ENCODE measurements at places on chromosomes 7 and 10.

DNA sequence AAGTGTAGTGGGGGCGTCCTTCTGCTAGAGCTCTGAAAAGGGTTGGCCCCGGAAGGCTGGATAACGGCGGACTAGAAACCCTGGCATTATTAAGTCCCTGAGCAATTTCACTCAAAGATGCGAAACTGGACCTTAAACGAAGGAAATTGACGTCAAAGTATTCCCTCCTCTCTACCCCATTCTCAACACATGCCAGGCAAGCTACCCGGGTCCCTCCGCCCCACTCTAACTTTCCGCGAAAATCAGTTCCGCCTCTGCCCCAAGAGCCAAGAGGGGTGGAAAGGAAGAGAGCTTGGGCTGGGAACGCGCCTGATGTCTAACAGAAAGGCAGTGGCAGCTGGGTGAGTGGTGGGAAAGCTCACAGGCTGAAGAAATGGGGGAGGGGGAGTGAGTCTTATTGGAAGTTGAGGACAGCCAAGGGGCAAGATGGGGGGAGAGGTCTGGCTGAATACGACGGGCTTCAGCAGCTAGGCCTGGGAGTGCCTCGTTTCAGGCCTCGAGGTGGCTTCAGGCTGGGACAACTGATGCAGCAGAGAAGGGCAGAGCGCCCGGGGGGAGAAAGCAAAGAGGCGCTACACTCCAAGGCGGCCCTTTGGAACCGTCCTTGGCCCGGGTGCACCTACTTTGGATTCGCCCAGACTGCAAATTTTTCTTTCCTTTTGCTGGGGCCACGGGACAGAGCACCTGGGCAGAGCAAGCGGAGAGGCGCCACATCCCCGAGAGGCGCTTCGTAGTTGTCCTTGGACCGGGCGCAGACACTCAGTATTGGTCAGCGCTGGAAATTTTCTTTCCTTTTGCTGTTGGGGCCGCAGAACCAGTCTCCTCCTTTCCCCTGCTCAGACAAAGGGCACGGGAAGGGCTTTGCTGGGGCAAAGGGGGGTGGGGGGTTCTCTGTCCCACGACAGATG, 2.0 kb upstream of the FEZF1 start:
- DNase-seq, result peak; percentile 79

DNA sequence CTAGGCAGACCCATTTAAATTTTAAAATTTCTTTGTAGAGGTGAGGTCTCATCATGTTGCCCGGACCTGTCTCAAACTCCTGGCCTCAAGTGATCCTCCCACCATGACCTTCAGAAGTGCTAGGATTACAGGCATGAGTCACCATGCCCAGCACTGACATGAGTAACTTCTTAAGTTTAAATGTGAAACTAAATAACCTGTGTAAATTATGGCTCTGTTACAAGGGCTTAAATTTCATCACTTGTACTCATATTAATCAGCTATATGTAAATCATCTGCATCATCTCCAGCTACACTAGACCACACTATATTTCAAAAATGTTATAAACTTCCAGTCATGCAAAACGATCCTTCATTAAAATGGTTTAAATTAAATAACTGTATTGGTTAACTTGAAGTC, 56.1 kb downstream of the ATAD1 start:
- no peak for DNase-seq

GRCh38 chr7:9036080-9036479, 602.7 kb downstream of the NXPH1 start:
- DNase-seq, result no peak

GRCh38 chr10:79386637-79387465, 39.6 kb downstream of the PPIF start:
- peak; percentile 48 for DNase-seq

DNA sequence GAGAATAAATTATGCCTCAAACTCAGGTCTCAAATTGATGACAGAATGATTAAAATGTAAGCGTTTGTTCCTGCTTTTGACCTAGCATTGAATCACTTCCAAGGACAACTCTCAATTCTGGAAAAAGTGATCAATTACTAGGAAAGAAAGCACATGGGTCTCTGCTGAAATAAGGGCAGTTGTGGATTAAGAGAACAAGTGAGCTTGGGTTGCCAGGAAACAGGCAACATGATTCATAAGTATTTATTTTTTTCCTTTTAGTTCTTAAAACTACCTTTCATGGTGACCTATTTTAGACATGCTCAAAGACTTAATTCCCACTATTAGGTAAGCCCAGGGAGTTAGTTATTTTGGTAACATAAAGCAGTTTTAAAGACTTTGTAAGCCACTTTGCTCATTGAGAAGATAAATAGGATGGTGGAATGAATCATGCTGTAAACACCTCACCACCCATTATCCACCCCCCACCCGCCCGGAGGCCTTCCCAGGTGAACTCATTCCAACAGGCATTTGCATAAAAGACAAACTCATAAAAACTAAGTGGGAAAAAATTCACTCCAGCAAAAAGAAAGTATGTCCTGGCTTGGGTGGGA, 728.3 kb downstream of the SORCS1 start:
- DNase-seq, result no peak

- DNase-seq, result no peak
Observed at GRCh38 chr7:24591152-24591551, 17.9 kb downstream of the PALS2 start.

- DNase-seq, result no peak
Observed at GRCh38 chr10:59562126-59562525, 147.5 kb downstream of the SLC16A9 start.

DNA sequence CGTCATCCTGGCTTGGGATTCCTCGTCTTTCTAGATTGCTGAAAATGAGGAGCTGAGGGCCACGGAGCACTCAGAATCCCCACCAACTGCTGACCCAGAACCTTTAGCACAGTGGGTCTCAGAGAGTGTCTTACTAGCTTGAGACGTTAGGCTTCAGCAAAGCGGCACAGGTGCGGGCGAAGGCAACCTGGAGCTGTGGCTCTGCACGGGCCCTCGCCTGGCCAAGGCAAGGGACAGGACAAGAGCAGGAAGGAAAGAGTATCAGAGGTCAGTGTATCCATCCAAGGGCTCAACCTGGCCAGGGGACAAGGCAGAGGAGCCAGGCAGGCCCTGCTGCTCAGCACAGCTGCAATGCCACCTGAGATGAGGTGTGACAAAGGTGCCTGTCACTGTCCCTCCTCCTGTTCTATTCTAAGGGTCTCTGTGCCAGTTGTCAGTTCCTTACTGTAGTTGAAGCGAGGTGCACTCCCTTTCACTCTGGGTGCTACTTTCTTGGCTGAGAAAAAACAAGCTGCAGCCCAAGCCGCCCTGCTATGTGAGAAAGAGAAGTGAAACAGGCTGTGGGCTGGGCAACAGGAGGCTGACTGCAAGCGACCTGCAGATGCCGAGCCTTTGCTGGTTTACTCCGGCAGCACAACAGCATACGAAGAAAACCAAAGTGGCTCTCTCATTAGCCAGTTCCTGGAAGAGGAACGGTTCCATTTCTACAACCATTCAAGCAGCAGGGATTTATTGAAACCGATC, 33.3 kb upstream of the KDM7A start:
- DNase-seq, result no peak

DNA sequence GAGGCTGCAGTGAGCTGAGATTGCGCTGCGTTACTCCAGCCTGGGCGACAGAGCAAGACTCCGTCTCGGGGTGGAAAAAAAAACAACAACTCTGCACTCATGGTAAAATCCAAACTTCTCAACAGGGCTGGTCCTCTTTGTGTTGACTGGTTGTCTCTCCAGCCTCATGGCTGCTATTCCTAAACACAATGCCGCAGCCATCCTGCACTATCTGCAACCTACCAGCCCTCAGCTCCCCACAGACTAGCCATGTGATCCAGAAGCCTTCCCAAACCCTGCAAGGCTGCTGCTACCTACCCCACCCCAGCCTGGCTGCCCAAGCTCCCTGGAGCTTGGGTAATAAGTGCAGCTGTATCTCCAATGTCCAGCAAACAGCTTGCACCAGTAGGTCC, 11.7 kb downstream of the ZYX start:
- no peak for DNase-seq

DNA sequence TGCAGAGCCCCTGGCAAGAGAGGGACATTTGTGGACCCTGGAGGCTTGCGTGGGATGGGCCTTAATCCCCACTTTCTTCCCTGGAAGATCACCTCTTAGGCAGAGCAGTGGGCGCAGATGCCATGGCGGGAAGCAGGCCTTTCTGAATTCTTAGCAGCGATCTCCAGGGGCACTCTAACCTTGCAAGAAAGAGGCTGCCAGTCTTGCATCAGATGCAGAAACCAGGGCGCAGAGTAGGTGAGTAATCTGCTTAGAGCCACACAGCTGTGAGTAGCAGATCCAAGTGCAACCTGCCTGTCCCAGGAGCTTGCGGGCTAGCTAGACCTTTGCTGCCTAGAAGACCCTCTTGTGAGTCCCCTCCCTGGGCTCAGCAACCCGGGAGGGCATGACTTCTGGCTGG, 40.0 kb downstream of the KCTD7 start:
- no peak for DNase-seq

DNA sequence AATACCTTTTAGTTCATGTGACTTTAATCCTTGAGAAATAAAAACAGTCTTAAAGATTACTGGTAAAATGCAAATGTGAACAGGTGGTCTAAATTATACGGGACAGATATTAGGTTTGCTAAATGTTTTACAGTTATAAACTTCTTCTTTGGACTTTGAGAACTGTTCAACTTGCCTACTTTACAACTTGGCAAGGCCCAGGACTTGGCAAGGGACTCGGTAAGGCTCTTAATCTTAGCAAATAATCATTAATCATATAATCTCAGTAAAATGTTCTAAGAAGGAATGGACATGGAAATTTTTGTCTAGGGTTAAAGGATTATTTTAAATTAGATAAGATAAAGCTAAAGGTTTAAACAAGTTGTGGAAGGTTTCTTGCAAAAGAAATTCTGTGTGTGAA, 4.8 kb upstream of the UBE2D4 start:
- no peak for DNase-seq

DNA sequence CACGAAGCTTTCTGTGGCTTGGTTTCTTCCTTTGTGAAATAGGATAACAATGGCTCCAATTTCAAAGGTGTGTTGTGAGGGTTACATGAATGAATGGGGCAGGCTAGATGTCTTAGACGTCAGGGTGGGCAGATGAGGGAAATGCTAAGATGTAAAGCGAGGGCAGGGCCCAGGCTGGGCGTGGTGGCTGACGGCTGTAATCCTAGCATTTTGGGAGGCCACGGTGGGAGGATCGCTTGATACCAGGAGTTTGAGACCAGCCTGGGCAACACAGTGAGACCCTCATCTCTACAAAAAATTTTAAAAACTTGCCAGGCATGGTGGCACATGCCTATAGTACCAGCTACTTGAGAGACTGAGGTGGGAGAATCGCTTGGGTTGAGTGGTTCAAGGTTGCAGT, 607.7 kb upstream of the FOXK1 start:
- DNase-seq, result no peak

DNA sequence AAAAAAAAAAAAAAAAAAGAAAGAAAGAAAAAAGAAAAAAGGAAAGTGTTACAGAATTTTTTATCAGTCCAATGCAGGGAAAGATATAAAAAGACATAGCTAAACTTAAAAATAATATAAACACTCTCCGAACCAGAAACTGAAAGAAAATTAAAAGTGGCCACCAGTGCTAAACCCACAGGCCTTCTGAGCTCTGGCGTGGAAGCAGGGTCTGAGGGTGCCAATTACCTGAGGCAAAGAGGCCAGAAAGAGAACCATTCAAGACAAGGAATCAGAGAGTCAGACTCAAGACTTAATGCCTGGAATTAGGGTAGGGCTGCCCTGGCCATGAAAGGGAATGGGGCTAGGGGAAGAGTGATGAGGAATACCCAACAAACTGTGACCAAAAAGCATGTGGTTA, 36.9 kb upstream of the STARD3NL start:
- DNase-seq, result no peak

- no peak for DNase-seq
Observed at GRCh38 chr10:100208276-100208675, 21.1 kb downstream of the CHUK start.
